ENCODE measurements at places on chromosomes 7 and 10.

- no peak for DNase-seq
Observed at GRCh38 chr7:115965236-115965635, 65.3 kb downstream of the TFEC start.

DNA sequence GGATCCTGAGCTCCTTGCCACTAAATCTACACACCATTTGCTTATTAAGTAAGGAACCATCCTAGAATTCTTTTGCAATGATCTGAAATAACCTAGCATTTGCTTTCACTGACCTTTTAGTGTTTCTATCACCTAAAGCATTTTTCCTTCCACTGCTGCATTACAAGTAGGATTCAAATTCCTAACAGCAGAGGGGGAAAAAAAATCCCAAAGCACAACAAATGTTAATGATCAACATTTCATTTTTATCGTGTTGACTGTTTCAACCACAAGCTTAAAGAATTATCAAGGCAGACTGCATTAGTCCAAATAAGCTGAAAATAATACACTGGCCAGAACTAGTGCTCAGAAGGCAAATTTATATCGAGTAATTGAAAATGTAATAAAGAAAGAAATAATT, 174.7 kb upstream of the TCF7L2 start:
- DNase-seq: no peak

DNA sequence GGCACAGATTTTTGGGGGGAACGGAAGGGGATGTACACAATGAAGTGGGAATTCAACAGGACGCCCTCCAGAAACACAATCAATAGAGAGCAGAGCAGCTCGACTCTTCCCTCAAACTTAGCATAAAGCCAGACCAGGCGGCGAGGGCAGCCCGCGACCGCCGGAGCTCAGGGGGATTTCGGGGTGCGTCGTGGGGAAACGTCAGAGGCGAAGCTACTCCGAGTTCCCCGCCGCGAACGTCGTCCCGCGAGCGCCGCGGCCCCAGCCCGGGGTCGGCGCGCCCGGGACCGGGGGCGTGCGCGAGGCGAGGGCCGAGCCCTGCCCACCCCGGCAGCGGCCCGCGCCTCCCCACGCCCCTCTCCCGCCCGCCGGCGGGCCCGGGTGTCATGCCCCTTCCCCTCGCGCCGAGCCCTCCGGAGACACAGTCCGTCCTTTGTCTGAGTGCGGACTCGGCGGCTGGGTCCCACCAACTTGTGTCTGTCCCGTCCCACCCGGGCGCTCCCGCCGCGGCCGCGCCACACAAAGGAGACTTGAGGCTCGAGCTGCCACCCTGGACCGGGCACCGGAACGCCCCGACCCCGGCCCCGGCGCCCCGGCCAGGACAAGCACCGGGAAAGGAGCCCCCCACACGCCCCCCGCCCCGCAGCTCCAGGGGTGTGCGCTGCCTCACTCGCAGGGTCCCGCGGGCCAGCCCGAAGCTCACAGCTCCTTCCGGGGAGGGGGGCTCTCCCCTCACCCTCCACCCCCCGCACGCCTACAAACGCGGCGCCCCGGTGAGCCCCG, 634 bp downstream of the EZH2 start:
- peak; percentile 49 for DNase-seq

- no peak for DNase-seq
Observed at GRCh38 chr10:79092292-79092896, 23.6 kb downstream of the ZMIZ1 start.

- DNase-seq: no peak
Observed at GRCh38 chr10:29555091-29555745, 79.6 kb downstream of the SVIL start.

- no peak for DNase-seq
Observed at GRCh38 chr10:68997211-68997610, 8.6 kb downstream of the KIFBP start.

DNA sequence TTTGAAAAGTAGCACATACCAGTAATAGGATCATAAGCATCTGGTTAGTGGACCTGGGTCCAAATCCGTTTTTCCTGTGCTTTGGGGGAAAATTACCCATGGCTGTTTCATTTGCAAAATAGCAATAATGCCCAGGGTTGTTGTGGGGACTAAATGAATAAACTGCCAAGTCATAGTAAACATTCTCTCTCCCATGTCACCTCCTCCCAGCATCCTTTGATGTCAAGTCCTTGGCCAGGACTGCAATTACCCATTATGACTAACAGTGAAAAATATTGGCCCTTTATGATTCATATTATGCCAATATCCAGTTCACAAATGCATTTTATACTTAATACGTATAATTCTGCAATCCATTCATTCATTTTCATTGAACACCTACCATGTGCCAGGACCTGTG, 23.0 kb downstream of the TOMM7 start:
- DNase-seq: no peak

DNA sequence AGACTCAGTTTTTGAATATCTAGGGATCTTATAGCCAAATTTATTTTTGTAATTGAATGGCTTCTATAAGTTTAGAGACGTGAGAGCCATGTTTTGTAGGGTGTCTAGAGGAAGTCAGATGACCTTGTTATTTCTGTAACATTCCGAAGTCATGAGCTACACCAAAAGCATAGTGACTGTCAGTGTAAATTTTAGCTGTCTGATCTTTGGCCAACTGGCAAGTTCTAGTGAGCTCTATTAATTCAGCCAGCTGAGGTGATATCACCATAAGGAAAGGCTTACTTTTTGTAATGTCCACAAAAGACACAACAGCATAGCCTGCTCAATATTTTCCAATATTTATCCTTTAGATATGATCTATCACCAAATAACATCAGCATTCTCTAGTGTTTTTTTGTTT, 9.9 kb upstream of the NT5C3A start:
- no peak for DNase-seq

DNA sequence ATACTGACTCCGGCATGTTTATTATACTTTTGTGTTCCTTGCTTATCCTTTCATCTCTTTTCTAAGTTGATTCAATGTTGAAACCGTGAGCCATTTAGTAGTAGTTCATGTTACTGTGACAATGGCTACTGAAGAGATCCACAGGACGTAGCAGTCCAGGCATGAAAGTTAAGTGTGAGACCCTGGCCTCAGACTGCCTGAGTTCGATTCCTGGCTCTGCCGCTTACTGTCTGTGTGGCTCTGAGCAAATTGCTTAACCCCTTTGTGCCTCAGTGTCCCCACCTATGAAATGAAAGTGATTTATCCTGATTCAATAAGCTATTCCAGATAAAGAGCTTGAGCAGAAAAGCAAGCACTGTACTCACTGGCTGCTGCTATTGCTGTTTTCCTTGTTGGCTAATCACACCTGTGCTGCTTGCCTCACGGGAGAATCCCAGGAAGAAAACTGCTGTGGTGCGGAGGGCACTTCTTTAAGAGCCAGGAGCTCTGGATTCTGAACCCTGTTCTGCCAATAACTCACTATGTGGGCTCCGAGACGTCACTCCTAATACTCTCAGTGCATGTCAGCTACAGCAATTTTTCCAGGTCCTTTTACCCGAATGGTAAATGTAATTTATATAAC, 38.4 kb downstream of the PNLIPRP2 start:
- DNase-seq: no peak
